Dermis microvascular lymphatic vessel endothelial cell (primary cell): ENCODE measurements at places on chromosomes 2 and 18. TPM values are rescaled to one million over a fixed set of nuclear protein-coding genes. Genes with fewer than 3 reads are reported as not detected.

Gene XPO1
- 139 and 189 TPM in 2 replicates for total RNA-seq

Gene GPBAR1
- total RNA-seq: 0.13 TPM in 1 of 2 replicates, not detected in the other

Gene LRRTM4
- total RNA-seq: not detected in 2 replicates

Gene MEP1B
- total RNA-seq: not detected in 2 replicates

Gene RIT2
- not detected in 2 replicates for total RNA-seq

Gene NGEF
- 0.39 TPM in 1 of 2 replicates, not detected in the other for total RNA-seq

Gene PAX8
- under 0.01 TPM in 2 replicates for total RNA-seq

Gene TCF23
- not detected in 2 replicates for total RNA-seq
